Endothelial cell of umbilical vein (primary cell): ENCODE measurements at places on chromosomes 3 and 15.

DNA sequence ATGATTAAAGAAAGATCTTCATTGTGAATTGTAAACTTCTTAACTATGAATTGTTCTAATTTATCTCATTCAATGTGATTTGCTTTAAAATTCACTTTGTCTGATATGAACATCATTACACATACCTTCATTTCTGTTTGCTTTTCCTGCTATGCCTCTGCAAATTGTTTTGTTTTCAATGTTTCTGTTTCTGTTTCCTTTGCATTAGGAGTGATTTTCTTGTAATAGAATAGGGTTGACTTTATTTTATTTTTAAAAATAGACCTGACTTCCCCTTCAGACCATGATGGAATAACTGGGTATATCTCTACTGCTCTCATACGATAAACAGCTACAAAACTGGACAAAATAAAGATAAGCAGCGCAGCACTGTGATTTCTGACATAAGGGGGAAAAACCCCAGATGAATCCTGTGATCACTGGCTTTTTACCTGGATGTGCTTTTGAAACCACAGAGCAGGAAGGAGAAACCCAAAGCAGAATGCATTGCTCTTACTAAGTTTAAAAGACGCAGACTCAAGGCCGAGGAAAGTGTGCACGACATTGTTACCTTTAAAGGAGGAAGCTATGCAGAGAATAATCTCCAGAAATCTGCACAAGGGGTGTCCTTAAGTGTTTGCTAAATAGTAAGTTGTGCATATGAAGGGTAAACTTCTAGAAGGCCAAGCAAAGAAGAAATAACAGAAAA is 420.2 kb downstream of the TBC1D5 start:
- DNase-seq: no peak

GRCh38 chr3:135304378-135304777 is 509.3 kb downstream of the EPHB1 start:
- no peak for DNase-seq

- no peak for DNase-seq
Observed at GRCh38 chr3:194138732-194139070, 2.8 kb downstream of the HES1 start.

DNA sequence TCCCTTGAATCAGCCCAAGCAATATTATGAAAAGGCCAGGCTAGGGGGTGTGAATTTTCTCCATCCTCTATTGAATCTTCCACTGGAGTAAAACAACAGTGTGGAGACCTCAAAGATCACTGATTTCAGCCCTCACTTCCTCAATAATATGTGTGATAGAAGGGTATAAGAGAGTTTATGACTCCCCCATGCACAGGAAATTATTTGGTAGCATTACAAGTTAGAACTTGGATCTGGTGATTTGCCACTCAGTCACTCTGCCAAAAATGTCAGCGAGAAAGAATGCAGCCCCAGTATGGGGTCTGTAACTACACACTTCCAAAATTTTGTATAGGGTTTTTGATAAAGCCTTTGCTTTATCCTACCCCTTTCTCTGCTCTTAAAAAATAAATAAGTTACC is 81.0 kb upstream of the KCNMB2 start:
- no peak for DNase-seq

DNA sequence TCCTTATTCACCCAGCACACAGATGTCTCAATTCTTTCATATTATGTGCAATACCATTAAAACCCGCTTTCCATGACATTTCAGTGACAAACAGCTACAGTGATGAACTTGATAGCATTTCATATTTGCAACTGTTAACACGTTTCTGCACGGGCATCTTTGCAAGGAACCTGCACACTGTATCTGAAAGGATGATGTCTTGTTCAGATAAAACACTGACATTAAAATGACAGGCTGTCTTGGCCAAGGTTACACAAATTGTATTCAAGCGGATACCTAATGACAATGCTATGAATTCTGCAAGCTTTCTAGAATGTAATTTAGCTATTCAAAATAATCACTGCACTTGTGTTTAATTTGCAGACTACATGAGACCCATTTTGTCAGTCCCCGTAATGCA is 529.2 kb downstream of the FOXP1 start:
- no peak for DNase-seq
